Putamen (tissue), 1 donor: ENCODE measurements at places on chromosomes 7 and 10.

GRCh38 chr10:52280051-52280450 is 34.0 kb upstream of the DKK1 start:
- no peak for DNase-seq

GRCh38 chr7:151232917-151233701 is 826 bp downstream of the CHPF2 start:
- no peak for DNase-seq

GRCh38 chr10:50396491-50397311 is 145.4 kb upstream of the ASAH2 start:
- DNase-seq = no peak

- no peak for DNase-seq
These were observed 156.5 kb downstream of the POM121L12 start for GRCh38 chr7:53191836-53192443.

DNA sequence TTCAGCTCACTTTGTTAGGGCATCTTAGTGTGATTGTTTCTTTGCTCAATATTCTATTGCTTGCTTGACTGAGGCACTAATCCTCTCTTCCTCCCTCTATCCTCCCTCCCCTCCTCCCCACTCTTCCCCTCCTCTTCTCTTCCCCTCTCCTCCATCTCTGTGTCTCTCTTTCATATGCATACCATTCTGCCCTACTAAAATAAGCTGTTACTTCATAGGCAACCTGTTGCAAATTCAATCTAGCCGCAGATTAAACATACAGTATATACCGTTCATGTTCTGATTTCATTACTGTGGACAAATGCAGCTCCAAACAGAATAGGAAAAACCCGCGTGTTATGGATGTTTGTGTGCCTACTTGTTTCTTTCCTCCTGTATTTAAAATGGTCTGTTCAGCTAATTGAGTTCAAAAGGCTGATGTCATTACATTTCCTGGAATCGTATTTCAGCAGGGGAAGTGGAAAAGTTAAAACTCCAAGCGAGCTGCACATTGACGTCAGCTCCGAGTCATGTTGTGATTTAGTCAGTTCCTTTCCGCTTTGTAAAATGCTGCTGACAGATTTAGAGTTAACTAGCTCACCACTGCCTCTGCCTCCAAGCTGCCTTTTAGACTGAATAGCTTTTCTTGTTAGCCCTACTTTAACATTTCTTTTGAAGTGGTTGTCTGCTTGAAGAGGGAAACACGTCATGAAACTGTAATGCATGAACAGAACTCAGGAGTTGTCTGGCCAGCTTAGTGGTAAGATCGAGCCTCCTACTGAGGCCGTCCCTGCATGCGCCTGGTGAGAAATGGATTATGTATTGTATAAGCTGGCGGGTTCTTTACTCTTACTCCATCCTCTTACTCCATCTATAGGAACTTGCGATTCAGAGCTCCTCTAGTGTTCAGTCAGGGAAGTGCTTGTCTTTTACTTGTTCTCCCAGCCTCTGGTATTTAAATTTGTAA is 69.0 kb downstream of the CREM start:
- peak; percentile 79 for DNase-seq

GRCh38 chr7:43649755-43650274 is 66.9 kb downstream of the STK17A start:
- DNase-seq = no peak

DNA sequence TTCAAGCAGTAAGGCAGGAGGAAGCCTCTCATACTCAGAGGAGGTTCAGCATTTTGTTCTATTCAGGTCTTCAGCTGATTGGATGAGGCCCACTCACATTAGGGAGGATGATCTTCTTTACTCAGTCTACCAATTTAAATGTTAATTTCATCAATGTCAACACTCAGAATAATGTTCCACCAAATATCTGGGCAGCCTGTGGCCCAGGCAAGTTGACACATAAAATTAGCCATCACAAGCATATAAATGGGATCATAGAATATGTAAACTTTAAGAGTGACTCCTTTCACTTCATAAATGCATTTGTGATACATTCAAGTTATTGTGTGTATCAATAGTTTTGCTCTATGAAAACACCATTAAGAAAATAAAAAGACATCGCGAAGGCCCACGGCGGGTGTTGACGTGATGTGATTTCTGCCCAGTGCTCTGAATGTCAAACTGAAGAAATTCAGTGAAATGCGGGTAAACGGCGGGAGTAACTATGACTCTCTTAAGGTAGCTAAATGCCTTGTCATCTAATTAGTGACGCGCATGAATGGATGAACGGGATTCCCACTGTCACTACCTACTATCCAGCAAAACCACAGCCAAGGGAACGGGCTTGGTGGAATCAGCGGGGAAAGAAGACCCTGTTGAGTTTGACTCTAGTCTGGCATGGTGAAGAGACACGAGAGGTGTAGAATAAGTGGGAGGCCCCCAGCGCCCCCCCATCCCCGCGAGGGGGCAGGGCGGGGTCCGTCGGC is 536.1 kb upstream of the AUTS2 start:
- no peak for DNase-seq

DNA sequence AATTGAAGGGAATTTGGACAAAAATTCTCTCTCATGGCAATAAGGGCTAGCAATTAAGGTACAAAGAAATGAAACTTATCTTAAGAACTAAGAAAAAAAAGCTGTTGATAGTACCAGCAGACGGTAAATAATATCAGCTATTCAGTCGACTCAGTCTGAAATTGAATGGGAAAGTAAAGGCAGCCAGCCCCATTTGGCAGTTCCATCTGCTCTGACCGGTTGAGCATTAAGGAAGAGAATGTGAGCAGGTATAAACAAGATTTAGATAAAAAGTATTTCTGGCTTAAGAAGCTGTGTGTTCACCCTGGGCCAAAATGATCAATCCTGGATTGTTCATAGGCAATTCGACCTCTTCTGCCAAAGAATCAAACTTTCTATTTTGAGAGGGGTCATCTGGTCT is 154.6 kb upstream of the NPVF start:
- no peak for DNase-seq

GRCh38 chr7:1922870-1923236 is 252.8 kb downstream of the ELFN1 start:
- no peak for DNase-seq

DNA sequence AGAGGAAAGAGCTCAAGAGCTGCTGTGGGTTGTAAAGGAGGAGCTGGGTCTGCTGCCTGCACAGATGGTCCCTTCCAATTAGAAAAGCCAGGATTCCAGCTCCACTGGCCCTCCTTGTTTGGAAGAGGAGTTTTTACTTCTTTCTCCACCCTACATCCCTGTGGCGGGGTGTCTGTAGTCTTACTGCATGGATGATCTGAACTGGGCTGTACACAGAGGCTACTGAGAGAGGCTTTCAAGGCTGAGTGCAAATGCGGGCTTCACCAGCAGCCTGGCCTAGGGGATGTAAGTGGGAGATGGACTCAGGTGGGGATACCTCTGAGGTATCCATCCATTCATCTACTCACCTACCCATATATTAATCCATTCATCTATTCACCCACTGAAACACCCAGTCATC is 7.1 kb upstream of the CXCL12 start:
- no peak for DNase-seq

GRCh38 chr10:24385776-24386175 is 176.8 kb downstream of the KIAA1217 start:
- DNase-seq = no peak

DNA sequence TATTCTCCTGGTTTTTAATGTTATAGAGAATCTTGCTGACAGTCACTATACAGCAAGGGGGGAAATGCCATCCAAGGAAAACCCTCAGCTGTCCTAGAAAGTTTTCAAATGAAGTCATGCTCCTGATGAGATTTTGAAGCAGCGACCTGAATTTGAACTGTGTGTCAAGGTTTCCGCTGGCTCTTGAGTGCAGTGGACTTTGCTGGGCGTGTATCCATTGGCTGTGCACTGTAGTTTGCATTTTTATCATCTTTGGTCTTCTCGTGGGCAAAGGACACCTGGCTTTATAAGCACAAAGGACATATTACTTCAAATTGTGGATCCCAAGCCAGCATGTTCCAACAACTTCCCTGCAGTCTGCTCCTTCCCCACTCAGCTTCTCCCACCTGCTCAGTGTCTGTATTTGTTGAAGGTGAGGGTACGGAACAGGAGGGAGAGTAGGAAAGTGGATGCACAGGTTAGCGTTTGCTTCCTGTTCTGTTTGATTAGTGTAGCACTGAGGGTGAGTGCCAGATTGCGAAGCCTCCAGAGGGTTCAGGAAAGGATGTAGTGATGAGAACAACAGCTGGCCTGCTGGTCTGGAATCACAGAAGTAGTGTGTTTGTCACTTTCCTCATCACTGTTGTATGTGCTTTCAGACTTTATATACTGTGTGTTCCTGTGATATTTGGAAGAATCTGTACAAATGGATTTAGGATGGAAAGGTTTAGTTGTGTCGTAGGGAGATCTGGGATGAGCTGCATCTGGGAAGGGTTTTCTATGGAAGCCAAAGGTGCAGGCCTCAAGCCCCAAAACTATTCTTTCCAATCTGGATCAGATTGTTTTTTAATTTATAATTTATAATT is 204.8 kb downstream of the BMPER start:
- DNase-seq = no peak

DNA sequence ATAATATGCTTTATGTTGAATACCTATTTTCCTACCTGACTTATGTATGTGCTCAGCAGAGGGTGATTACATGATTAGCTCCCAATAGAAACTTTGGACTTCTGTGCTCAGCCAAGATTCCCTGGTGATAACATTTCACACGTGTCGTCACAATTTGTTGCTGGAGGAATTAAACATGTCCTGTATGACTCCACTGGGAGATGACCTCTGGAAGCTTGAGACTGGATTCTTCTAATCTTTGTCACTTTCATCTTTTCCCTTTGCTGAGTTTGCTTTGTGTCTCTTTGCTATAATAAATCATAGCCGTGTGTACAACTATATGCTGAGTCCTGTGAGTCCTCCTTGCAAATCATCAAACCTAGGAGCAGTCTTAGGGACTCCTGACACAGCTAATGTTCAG is 120.9 kb upstream of the LRRTM3 start:
- no peak for DNase-seq

GRCh38 chr7:131010717-131011431 is 276.9 kb upstream of the KLF14 start:
- DNase-seq = no peak

GRCh38 chr7:22219036-22219435 is 137.9 kb downstream of the RAPGEF5 start:
- DNase-seq = peak; percentile 96

GRCh38 chr7:106643216-106644000 is 17.6 kb downstream of the CCDC71L start:
- no peak for DNase-seq

- DNase-seq = no peak
These were observed 582.4 kb upstream of the FZD8 start for GRCh38 chr10:36224431-36224985.

- DNase-seq = no peak
These were observed 59.4 kb downstream of the RAB11FIP2 start for GRCh38 chr10:117987244-117987909.

DNA sequence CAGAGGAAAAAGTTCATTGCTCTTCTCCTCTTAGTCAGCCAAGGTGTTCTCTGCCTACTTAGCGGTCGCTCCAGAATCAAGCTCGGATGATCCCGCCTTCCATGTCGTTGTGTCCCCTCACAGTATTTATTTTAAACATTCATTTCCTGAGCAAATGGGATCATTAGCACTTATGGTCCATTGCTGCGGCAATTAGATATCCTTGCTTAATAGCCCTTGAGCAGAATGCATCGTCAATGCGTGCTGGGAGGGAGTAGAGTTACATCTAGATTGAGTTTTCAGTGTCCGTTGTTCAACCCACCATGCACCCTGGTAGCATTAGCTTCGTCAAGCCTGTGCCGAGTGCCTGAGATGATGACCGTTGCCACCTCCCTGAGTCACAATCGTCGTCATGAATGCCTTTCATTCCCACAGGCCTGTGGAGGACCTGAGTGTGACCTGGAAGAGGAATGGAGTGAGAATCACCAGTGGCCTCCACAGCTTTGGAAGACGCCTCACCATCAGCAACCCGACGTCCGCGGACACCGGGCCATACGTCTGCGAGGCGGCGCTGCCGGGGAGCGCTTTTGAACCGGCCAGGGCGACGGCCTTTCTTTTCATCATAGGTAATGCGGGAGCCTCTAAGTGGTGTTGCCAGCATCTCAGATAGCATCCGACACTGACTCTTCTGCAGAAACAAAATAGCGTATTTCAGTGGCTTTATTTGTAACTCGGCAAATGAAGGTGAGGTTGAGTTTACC is 650.4 kb downstream of the SDK1 start:
- no peak for DNase-seq

DNA sequence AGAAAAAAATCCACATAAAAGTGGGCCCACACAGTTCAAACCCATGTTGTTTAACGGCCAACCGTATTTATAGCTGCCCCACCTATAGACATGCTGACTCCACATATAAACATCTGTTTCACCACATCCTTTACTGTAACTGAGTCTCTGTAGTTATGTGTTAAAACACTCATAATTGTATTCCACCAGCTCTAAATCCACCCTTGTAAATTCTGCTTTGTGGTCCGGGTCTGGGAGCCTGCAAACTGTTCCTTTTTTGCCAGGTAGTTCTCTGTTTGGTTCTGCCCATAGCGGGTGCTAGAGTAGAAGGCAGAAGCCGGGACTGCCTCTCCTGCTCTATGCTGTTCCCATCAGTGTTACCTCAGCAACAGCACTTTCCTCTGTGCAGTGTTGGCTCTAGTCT is 20.2 kb upstream of the FHIP2A start:
- no peak for DNase-seq

DNA sequence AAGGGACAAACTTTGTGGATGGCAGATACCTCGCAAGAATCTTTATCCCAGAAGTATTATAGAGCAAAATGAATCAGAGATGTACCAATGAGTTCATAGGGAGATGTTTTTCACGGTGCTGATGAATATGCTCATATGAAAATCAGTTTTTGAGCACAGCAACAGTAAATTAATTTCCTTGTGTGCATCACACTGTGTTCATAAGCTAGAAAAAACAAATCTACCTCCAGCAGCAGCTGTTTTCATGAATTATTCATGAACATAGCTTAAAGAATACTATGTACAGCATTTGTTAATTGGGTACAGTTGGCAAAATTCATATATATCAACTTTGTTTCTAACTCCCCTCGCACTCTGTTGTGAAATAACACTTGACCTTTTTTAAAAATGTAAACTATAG is 809.8 kb downstream of the GRM8 start:
- DNase-seq = no peak

GRCh38 chr7:108062250-108063014 is 59.5 kb upstream of the LAMB1 start:
- no peak for DNase-seq
